Midbrain (tissue), 1 donor: ENCODE measurements at places on chromosomes 13 and 19.
A peak's percentile ranks its signal among the peaks of the same experiment; 100 is the strongest.

GRCh38 chr13:102944821-102945220, 99.0 kb downstream of the ERCC5 start:
- DNase-seq = no peak

GRCh38 chr19:3304871-3305423, 61.4 kb upstream of the NFIC start:
- peak; percentile 78 for DNase-seq

DNA sequence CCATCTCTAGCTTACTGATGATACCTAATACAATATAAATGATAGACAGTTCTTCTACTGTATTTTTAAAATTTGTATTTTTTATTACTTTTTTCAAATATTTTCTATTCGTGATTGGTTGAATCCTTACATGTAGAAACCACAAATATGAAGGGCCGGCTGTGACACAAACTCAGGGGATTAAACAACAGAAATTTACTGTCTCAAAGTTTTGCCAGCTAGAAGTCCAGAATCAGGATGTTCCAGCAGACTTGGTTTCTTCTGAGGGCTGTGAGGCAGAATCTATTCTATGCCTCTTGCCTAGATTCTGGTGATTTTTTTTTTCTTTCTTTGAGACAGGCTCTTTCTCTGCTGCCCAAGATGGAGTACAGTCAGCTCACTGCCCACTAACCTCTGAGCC, 13.8 kb downstream of the FPR1 start:
- no peak for DNase-seq

DNA sequence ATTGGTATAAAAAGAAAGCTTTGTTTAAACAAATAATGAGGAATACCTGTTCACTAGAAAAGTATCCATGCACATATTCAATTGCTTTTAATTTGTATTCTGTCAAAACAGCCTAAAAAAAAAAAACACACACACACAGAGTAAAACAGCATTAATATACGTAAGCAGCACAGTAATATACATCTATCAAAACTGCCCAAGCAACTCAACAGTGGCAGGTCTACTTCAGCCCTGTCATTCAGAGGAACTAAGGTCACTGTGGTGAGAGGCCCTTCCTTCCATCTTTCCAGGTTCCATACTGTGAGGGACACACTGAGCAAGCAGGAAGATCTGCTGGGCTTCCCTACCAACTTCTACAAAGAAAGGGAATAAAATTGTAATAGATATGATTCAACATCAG, 3.8 kb downstream of the PROSER1 start:
- DNase-seq = no peak

GRCh38 chr13:77507931-77508776, 27.4 kb upstream of the SCEL start:
- DNase-seq = no peak

- DNase-seq = no peak
Measured at GRCh38 chr13:112481458-112481857, 105.3 kb downstream of the SPACA7 start.

GRCh38 chr19:19337120-19337519, 16.5 kb downstream of the MAU2 start:
- no peak for DNase-seq

DNA sequence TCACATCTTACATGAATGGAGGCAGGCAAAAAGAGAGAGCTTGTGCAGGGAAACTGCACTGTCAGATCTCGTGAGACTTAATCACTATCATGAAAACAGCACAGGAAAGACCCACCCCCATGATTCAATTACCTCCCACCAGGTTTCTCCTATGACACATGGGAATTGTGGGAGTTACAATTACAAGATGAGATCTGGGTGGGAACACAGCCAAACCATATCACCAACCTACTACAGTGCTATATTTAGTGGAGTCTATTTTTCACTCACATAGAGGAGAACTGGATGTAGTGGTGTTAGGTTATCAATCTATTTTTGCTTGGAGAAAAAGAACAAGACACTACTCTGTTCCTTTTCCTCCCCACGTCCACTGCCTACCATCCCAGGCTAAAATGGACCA, 276.6 kb downstream of the KCTD12 start:
- DNase-seq = no peak

DNA sequence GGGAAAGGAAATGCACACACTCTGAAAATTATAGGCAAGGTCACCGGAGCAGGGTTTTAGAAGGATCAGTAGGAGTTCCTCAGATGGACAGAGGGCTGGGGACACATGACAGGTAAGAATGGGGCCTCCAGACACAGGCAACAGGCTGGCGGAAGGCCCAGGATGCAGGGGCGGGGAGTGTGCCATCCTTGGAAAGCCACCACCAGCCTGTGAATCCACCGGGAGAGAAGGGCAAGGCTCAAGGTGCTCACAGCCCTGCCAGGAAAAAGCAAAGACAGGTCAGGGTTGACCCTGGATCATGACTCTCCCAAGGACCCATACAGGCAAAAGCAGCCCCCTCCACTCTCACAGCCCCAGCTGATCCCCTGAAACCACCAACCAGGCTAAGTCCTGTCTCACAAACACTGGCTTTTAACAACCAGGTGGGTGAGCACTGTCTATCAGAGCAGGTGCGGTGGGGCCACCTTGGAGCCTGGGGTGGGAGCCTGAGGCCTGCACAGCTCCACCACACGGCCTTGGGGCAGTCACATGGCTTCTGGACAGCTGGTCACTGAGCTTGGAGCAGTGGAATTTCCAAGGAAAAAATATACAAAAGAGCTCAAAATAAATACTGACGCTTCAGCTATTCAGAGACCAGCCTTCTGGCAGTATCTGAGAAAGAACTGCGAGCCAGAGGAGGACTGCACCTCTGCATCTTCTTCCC, 35.2 kb upstream of the ISYNA1 start:
- no peak for DNase-seq

- DNase-seq = no peak
Measured at GRCh38 chr13:109387471-109387870, 398.9 kb downstream of the IRS2 start.

DNA sequence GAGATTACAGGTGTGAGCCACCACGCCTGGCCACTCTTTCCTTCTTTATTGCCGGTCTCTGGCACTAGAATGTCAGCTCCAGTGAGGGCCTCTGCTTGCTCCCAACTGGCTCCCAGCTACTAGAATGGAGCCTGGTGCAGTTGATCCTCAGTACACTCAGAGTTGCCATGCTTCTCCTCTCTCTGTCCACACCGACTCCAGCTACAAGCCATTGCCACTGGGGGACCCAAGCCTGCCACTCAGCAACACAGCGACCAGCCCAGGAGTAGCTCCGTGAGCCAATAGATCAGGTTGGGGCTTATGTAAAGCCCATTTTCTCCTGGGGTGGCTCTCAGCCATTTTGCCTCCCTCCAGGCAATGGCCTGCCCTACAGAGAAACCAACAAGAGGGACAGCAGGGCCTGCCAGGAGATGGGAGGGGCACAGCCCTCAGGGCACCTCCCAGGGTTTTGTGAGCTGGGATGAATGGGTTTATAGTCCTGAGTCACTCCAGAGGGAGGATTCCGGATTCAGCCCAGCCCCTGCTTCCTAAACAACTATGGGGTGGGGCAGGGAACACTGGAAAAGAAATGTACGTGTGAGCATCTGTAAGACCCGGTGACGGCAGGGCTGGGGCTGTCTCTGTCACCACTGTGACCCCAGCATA, 36.5 kb downstream of the OPA3 start:
- no peak for DNase-seq

- no peak for DNase-seq
Measured at GRCh38 chr19:34666200-34666957, 10.6 kb downstream of the SCGB2B2 start.

DNA sequence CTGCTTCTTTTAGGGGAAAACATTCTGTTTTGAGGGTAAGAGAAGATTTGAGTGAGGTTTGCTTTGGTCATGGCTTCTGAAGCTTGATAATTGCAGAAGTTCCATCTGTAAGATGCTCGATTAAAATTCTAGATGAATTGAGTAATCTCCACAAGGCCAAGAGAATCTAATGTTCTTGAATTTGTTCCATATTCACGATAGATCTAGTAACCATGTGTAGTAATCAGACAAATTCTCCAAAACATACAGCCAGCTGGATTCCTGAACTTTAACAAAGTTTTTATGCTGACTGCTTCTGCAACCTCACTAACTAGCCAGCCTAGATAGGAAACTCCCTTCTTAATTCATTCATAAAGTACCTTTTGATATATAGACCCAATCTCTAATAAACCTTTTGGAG, 92.7 kb downstream of the COL4A2 start:
- no peak for DNase-seq

DNA sequence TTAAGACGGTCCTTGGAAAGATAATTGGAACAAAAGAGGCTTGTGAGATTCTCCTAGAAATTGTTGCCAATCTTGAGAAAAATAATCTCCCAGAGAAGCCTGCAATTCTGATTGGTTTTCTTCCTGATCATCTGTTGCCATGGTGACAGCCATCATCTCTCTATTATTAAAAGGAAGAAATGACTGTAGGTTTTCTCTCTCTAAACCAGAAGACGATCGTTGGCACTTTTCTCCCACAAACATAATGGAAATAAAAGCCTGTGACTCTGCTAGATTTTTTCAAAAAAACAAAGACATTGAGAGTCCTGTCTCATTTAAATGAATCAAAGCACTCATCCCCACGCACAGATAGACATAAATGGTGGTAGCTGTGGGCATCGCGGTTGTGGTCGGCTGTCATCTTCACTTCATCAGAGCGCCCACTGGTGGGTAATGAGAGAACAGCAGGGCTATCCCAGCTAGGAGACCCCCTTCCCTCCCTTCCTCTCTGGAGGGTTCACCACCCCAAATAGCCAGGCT, 21.7 kb upstream of the CALM3 start:
- DNase-seq = peak; percentile 48

- DNase-seq = no peak
Measured at GRCh38 chr13:22596171-22596863, 584.5 kb upstream of the SGCG start.

DNA sequence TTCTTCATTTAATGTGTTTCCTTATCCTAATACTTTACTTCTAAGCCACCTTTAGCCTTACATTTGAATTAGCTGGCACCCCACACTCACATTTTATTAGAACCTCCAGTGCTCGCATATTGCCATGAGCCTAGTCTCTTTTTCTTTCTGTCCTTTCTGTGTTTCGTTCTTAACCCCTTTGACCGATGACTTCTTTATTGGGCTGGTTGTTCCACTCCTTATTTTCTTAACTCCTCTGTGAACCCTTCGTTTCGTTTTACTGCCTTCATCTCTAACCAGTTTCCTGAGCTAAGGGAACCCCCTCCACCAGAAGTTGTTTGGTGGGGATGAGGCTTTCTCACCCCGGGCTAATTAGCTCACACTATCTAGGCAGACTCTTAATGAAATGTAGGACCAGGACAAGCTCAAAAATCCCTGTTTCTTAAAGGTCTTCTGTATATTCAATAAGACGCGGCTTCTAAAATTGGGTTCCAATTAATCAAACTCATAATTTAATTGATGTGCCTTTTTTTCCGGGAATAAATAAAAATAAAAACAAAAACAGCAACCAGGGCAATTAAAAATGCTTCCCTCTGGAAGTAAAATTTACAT, 19.1 kb upstream of the ARHGEF7 start:
- no peak for DNase-seq

DNA sequence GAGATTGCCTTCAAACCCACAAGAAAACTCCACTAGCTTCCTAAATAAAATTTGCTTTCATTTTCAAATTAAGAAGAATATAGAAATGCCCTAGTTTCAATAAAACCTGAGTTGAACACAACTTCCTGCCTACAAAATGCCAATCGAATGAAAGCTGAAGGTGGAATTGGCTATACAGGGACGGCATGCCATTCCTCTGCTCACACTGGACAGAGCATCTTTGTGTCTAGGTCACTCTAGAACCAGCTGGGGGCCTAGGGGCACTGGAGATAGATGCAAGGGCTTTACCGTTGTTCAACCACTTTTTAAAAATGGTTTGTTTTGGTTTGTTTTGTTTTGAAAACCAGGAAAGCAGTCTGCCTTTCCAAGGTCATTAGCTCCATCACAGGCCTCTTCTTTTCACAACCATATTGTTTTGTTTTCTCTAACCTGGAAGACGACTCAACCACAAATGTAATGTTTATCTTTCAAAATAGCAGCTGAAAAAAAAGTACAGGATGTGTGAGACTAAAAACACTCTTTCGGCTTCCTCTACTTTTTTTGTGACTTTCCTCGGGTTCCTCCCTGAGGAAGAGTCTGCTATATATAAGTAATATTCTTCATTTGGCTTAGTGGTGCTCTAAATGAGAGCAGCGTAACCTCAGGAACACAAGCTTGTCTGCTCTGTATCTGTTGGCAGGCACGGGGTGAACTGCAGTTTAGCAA, 11.9 kb upstream of the ITM2B start:
- DNase-seq = no peak

GRCh38 chr13:51726446-51727193, 77.3 kb downstream of the DHRS12 start:
- DNase-seq = no peak

DNA sequence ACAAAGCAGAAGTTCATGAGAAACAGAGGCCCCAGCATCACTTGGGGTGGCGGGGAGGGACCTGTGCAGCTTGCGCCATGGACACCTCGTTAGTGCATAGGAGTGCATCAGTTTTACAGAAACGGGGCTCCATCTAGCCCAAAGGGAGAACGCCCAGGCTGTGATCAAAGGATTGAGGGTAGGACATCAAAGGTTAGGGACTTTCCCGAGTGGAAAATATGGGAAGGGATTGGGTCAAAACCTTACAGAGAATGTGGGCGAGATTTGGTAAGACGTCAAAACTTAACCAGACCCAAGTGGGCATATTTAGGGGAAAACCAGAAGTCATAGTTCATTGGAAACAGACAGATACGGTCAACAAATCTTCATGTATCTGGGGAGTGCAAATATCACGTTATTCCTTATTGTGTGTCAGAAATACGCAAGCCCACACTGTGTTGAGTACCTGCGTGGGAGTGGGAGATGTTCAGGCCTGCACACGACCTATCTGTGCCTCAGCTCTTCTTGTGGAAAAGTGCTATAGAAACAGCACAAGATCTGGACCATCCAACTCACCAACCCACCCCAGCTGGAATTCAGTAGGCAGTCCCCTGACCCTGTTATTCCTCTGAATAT, 9.4 kb upstream of the GRAMD1A start:
- DNase-seq = no peak

- DNase-seq = no peak
Measured at GRCh38 chr19:7902796-7903243, 857 bp upstream of the MAP2K7 start.

- no peak for DNase-seq
Measured at GRCh38 chr13:76503766-76504165, 382.4 kb downstream of the KCTD12 start.

- DNase-seq = no peak
Measured at GRCh38 chr13:35888981-35889380, 242.2 kb downstream of the DCLK1 start.
